Spleen (tissue), 13 donors: ENCODE measurements at places on chromosomes 11 and 22. TPM values are rescaled to one million over a fixed set of nuclear protein-coding genes. Genes with fewer than 3 reads are reported as not detected.

- DNase-seq = no peak
Measured at GRCh38 chr11:43694477-43694876, 13.9 kb downstream of the HSD17B12 start.

DNA sequence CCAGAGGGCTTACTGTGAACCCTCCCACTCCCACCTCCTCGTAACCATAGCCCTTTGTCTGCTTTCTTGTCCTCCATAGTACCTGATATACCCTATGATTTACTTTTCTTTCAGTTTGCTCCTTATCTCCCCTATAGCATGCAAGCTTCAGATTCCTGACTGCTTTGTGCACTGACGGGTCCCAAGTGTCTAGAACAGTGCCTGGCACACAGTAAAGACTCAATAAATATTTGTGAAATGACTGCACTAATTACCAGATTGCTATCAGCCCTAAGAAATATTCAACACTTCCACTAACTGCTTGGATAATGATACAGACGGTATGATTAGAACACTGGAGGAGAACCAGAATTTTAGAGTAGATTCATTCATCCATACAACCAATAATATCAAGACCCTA, 33.0 kb downstream of the ISX start:
- DNase-seq = no peak

PIK3IP1 gene
- total RNA-seq = 101 TPM

CEP164 gene
- total RNA-seq = 35.9 TPM

OR5B21 gene
- not detected for total RNA-seq

OR51M1 gene
- total RNA-seq = not detected
